Muscle of back (tissue), 13 donors: ENCODE measurements at places on chromosomes 11 and 22.

GRCh38 chr11:88507771-88508417 lies 170.4 kb upstream of the CTSC start:
- no peak for DNase-seq

DNA sequence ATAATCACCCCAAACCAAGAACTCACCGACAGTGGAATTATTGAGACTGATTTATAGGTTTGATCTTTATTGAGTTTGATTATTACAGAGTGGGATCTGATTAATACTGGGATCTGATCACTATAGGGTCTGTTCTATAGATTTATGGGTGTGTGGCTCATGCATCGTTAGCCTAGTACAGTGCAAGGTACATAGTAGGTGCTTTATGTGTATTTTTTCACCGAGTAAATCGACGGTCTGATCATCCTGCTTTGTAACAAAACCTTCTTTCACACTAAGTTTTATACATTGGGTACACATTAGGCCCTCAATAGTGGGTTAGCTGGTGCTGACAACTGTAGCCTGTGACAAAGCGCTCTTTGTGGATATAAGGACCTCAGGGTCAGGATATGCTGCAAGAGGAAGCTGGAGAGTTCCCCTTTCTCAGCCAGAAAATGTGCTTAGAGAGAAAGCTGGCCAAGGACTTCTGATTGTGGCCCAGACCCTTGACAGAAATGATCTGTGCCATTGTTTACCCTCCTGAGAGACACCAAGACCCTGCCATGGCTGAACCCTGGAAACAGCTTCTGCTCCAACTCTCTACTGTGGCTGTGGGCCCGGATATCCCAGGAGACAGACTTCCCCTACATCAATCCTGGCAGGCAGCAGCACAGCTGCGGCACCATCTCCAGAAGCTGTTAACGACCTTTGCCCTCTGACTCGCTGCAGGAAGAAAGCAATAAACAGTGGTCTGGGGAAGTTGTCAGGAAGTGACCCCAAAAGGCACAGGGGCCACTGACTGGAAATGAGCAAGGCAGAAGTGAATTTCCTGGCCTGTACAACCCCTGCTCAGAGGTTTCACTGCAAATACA lies 16.1 kb upstream of the TPP1 start:
- DNase-seq: peak; percentile 83

GRCh38 chr22:26685601-26686000 lies 28.2 kb downstream of the MIAT start:
- no peak for DNase-seq

GRCh38 chr11:78830277-78830819 lies 255.7 kb upstream of the NARS2 start:
- peak; percentile 34 for DNase-seq

GRCh38 chr22:41982865-41983264 lies 13.6 kb downstream of the SEPTIN3 start:
- no peak for DNase-seq

GRCh38 chr11:102395720-102396393 lies 48.8 kb downstream of the BIRC2 start:
- no peak for DNase-seq

GRCh38 chr11:1889224-1889930 lies 2.3 kb downstream of the PRR33 start:
- DNase-seq: no peak

GRCh38 chr11:77136074-77136473 lies 8.0 kb downstream of the MYO7A start:
- no peak for DNase-seq

DNA sequence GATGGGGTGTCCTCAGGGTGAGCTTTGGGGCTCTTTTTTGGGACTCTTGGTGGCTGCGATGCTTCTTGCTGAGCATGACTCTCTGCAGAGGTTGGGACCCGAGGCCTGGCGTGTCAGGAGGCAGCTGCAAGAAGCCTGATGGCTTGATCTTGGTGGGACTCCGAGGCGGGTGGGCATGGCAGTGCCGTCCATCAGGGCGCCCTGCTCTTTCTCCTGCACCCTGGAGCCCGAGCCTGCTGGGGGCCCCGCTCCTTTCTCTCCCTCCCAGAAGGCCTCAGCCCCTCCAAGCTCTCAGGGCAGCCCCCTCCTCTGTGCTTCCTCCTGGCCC lies 432.7 kb downstream of the TBC1D22A start:
- no peak for DNase-seq

- DNase-seq: no peak
Observed at GRCh38 chr22:28171712-28172111, 252.7 kb upstream of the PITPNB start.

GRCh38 chr11:134665188-134665535 lies 253.1 kb upstream of the B3GAT1 start:
- no peak for DNase-seq
